Stimulated activated CD4-positive, alpha-beta T cell treated with anti-CD3 and anti-CD28 coated beads, Interleukin-4, amount 100 ng/mL, for 24 hours (primary cell): ENCODE measurements at places on chromosomes 6 and 20.

- DNase-seq: no peak
These were observed 86.1 kb downstream of the SLX4IP start for GRCh38 chr20:10521068-10521831.

GRCh38 chr6:130381012-130381411, 15.2 kb downstream of the TMEM200A start:
- DNase-seq: no peak

DNA sequence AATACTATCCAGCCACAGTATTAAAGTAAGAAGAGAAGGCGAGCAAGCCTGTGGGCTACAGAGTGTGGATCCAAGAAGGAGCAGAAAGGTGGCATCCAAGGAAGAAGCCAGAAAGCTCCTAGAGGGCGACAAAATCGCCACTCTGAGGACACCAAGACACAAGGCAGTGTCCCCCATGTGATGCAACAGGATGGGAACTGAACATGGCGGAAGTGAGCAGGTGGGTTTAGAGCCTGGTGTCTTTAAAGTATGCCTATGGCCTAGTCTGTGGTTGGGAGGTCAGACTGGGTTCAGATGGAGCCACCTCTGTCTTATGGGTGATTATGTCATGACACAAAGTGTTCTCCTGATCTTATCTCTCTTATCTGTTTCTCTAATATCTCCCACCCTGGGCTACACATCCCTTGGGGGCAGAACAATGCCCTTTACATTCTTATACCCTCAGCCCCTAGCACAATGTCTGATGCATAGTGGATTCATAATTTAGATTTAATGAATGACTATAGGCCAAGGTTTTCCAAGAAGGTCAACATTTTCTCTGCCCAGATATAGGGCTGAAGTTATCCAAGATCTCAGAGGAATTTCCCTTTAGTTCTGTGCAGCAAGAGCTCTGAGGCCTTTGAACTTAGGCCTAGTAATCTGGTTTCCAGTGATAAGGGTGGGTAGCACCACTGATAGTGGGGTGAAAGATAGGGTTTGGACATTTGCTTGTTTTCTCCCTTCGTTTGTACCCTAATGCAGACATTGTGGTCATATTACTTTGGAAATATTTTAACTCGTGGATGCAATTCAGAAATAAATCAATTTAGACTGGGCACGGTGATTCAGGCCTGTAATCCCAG, 167.3 kb upstream of the AKIRIN2 start:
- DNase-seq: no peak

- DNase-seq: no peak
These were observed 32.7 kb upstream of the PDYN start for GRCh38 chr20:2026514-2026913.

GRCh38 chr6:36373368-36374019, 14.0 kb downstream of the ETV7 start:
- no peak for DNase-seq

DNA sequence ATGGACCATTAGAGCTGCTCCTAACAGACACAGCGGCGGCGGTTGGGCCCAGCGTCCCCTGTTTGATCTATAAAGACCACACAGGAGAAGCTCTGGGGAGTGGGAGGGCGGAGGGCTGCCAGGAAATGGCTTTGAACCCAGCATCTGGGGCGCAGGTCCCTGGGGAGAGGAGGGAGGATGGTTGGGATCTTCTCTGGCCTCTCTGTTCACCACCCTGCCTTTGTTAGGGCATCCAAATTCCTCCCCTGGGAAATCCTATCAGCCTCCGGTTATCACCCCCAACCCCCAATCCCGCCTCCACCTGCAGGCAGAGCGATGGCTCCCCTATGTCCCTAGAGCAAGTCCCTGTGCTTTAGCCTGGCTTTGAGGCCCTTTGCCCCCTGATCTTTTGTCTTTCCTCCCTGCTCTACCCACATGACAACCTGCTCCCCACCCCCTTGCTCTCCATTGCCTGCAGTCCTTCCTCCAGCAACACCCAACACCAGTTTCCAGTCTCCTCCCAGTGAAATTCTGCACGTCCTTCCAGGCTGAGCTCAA, 7.1 kb downstream of the XKR7 start:
- no peak for DNase-seq

GRCh38 chr20:41418031-41418430, 51.4 kb upstream of the EMILIN3 start:
- no peak for DNase-seq

- no peak for DNase-seq
These were observed 467.3 kb downstream of the PREX1 start for GRCh38 chr20:48360342-48360975.

- no peak for DNase-seq
These were observed 530 bp upstream of the NEDD9 start for GRCh38 chr6:11232770-11233626.

GRCh38 chr6:157194643-157195042, 128.7 kb downstream of the TMEM242 start:
- DNase-seq: no peak

DNA sequence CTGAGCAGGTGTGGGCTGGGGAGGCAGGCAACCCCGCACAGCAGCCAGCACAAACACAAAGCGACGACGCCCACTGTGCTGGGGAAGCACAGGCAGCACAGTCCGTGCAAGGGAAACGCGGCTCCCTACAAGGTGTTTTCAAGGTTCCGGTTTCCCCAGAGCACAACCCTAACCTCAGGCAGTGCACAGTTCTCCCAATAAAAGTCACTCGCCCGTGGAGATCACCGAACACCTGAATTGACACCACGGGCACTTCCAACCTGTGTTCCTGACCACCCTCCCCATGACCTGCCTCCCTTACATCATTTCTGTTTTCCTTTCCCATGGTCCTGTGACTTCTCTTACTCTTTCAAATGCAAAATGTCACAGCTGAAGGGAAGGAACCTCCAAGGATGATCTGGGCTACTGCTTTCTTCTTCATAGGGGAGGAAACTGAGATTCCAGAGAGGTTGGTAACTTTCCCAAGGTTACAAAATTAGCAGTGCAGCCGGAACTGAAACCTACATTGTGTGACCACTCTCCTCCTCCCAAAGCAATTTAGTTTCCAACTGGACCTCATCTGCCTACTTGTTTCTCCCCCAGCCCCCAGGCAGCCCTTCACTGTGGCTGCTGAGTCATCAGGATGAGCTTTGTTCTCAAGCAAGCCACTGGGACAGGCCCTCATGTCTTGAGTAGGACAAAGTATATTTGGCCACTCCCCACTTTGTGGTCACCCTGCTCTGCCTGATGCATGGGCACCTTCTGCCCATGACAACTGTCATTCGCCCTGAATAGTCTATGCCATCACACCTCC, 125.3 kb downstream of the ATXN1 start:
- no peak for DNase-seq

DNA sequence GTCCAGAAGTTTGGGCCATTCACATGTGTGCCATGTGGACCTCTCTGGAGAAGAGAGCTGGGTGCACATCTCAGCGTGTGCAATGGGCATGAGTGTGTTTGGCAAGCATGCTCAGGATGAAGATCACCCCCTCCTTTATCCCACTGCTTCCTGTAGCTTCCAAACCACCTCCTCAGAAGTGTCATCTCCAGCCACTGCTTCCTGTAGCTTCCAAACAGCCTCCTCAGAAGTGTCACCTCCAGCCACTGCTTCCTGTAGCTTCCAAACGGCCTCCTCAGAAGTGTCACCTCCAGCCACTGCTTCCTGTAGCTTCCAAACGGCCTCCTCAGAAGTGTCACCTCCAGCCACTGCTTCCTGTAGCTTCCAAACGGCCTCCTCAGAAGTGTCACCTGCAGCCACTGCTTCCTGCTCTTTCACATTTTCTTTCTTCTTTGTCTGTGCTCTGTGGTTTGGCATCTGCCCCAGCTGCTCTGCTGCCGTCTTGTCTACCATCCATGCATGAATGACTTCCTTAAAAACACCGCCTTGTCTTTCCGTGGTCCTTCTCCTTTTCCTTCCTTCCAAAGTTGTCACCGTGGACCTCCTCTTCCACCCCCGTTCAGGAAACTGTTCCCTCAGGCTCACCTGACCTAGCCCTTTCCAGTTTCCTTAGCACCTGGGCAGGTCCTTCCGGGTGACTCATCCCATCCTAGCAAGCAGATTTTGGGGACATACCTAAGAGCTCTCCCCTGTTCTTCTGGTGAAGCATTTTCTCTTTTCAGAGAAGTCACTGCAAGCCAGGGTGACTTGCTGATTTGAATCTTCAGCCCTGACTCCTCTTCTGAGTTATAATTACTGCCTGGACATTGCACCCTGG, 43.5 kb upstream of the TIAM2 start:
- DNase-seq: no peak

- DNase-seq: no peak
These were observed 129.5 kb upstream of the HDAC2 start for GRCh38 chr6:114100215-114100994.

- DNase-seq: no peak
These were observed 173.6 kb upstream of the ARG1 start for GRCh38 chr6:131399433-131399832.

- peak; percentile 67 for DNase-seq
These were observed 47.6 kb downstream of the BACH2 start for GRCh38 chr6:90249034-90249433.
